ENCODE measurements at places on chromosomes 6 and 20. TPM values are rescaled to one million over a fixed set of nuclear protein-coding genes. Genes with fewer than 3 reads are reported as not detected.

- no peak for DNase-seq
Measured at GRCh38 chr6:15511248-15512125, 151.3 kb downstream of the DTNBP1 start.

DNA sequence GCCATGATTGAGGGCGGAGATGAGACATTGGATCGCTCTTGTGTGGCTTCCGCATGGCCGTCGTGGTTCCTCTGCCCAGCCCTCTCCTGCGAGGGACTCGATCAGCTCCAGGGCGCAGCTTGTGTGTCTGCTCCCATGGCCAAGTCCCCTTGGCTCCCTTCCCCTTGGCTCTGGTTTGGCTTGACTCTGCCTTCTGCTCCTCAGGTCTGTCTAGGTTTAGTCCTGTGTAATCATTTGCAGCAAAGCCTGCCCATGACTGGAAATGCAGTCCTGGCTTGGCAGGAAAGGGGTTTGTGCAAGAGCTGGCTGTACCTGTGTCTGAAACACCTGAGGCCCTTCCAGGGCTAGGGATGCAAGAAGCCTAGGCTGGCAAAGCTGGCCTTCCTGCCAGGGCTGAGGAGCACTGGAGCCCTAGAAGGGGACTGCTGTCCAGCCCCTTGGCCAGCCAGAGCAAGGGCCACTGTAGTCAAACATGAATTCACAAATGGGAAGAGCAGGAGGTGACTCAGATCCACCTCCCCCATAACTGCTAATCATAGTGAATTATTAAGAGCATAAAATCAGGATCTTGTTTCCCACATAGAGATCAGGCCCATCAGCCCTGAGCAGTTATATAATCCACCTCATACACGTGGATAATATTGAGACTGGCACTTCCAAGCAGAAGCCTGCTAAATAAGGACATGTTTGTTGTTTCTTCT lies 196.8 kb downstream of the FARS2 start:
- DNase-seq = peak; percentile 89

DNA sequence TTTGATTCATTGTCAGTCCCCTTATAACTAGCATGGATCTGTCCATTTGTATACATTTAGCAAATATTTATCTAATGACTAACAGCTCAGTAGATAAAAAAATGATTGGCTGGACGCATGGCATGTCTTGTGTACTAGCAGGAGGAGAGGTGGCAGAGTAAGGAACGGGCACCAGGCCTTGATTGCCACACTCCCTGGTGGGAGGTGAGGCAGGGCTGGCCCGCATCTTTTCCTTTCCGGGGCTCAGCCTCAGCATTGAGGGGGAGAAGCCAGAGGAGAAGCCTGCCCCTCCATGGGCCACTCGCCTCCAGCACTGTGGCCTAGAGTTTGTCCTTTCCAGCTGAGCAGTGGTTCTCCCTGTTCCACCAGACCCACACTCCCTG lies 84.9 kb upstream of the TMEM181 start:
- DNase-seq = no peak

GRCh38 chr20:3788685-3789155 lies 2.2 kb upstream of the CENPB start:
- DNase-seq = no peak

DNA sequence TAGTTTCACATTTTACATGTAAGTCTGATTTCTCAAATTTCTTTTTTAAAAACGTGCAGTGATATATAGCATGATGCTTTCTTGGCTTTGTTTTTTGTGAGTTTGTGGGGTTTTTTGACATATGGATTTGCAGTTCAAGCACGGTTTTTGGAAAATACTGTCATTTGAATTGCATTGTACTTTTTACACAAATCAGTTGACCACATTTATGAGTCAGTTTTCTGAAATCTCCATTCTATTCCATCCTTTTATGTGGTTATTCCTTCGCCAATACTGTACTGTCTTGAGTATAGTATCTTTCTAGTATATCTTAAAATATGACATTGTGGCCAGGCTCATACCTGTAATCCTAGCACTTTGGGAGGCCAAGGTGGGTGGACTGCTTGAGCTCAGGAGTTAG lies 890.0 kb upstream of the CITED2 start:
- DNase-seq = no peak

- no peak for DNase-seq
Measured at GRCh38 chr20:50001784-50002311, 19.1 kb downstream of the SNAI1 start.

- no peak for DNase-seq
Measured at GRCh38 chr6:52596371-52597028, 19.6 kb upstream of the TRAM2 start.

ADGB gene
- 1.8 TPM for total RNA-seq

SLC17A3 gene
- total RNA-seq = not detected
